ENCODE measurements at places on chromosomes 5 and 9.

- DNase-seq: no peak
Observed at GRCh38 chr9:137465000-137465719, 6.0 kb upstream of the NSMF start.

DNA sequence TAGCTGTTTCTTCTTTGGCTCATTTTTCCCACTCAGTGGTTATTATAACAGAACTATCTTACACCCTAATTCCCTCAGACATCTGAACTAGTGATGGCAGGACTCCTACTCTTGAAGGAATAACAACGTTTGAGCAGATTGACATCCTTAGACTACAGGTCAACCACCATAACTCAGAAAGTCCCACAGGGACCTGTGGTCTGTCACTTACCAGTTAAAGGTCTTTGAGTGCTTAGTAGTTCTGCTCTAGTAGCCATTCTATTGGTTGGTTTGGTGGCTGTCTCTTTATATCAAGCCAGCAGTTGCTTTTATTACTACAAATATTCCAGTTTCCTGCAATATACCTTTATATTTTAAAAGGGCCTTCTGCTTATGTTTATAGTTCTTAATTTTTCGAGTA is 67.2 kb upstream of the FCHO2 start:
- DNase-seq: no peak

- DNase-seq: no peak
Observed at GRCh38 chr9:106864373-106865143, 1.6 kb downstream of the ZNF462 start.

DNA sequence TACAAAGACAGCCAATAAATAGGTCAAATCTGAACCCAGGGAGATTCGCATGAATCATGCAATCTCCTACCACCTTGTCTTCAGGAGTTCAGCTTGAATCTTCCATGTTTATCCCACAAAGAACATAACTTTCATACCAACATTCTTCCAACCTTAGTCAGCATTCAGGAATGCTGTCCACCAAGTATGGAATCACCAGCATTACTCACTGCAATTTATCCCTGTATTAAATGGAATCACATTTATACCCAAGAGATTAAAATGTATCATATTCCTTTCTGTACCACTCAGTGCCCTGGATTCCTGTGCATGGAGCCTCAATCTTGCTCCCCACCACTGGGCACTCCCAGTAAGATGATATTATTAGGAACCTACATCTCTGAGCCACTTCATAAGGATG is 162.6 kb downstream of the GLIS3 start:
- no peak for DNase-seq

GRCh38 chr9:135901826-135902225 is 5.5 kb downstream of the CAMSAP1 start:
- DNase-seq: no peak

- no peak for DNase-seq
Observed at GRCh38 chr9:124583134-124583533, 75.9 kb upstream of the NR5A1 start.

DNA sequence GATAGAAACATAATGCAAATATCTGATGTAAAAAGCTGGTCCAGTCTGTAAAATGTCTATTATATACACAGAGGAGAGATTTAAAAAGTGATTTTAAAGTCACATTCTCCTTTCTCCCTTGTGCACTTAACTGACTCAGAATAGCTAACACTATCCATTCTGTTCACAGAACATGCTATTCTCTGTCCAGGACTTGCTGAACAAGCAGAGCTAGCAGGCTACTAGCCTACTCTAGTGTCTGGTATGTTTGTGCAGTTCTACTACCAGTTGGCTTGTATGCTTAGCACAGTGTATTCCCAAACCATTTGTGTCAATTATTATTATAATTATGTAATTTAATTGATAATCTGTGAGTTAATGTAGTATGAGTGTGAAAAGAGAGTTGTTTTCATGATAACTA is 161.7 kb upstream of the NUDT12 start:
- no peak for DNase-seq

- DNase-seq: no peak
Observed at GRCh38 chr5:150298701-150299451, 3.8 kb downstream of the ARSI start.

DNA sequence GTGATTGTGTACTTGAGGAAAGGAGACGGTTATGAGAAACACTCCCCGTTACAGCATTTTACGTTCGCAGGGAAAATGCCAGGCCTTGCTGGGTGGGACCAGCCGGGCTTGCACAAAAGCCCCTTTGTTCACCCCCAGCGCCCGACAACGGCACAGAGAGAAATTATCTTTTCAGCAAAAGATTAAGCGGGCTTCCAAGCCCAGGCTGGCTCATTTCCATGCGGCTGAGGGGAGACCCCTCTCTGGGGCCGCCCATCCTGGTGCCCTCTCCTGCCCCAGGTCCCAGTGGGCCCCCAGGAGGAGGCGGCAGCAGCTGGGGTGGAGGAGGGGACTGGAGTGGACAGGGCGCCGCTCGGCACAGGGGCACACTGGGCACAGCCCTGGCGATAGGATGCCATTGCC is 50.8 kb upstream of the NOTCH1 start:
- DNase-seq: no peak

GRCh38 chr5:135189024-135189423 is 155.0 kb upstream of the PITX1 start:
- DNase-seq: no peak

- no peak for DNase-seq
Observed at GRCh38 chr5:177336112-177336511, 15.4 kb downstream of the LMAN2 start.

- DNase-seq: no peak
Observed at GRCh38 chr5:167064198-167064776, 1227.2 kb upstream of the WWC1 start.

DNA sequence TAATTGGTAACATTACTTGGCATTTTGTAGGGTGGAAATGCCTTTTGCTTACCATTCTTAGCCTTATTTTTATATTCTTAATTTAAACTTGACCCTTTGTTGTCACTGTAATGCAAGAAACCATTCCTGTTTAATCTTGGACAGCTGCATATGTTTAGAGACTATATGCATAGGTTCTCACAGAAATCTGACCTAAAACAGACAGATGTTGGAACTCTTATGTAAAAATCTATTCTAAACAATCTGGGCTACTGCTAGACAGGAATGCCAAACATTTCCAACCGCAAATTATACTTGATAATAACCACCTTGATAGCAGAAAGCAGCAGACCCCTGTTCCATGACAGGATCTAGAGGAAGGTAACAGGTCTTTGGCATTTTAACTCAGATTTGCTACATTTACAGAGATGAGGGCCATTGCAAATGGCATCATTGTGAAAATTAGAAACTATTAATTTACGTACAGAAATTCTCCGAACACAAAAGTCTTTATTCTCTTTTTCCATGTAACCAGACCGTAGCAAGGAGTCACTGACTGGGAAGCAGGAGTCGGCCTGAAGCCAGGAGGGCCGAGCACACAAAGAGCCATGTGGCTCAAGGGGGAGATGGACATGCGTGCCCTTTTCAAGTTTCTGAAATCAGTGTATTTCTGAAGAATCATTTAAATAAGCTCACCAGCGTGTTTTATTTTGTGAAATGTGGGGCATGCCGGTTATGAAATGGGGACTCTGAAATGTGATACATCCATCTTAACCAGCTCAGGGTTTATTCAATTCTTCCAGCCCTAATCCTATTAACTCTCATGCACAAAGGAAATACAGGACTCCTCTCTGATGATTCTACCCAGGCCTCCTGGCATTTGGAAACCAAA is 139.3 kb downstream of the AOPEP start:
- no peak for DNase-seq

DNA sequence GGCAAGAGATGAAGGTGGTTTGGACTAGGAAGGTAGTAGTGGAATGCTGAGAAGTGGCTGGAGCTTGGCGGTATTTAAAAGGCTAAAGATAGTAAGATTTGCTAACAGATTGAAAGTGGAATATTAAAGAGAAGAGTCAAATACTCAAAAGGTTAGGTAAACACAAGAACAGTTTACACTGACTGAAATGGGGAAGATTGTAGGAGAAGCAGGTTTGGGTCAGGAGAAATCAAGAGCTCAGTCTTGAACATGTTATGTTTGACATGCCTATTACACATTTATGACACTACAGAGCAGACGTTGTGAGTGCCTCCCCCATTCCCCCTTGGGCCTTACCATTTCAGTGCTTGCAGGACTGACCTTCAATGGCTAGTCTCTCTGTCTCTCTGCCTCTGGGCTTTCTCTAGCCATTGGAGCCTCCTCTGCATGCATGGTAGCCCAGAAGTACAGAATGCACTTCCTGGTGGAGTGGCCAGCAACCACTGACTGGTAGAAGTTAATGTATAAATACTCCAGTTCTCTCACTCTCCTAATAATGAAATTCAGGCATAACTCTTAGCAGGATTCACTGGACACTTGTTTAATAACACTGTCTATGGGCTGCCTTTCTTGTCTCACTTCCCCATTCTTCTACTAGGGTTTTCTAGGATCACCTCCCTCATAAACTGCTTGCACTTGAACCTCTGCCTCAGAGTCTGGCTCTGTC is 56.8 kb downstream of the HMGCS1 start:
- no peak for DNase-seq

Data from CD4-positive, alpha-beta T cell treated with Interleukin-1 beta for 1 hour (primary cell).